ENCODE measurements at places on chromosomes 5 and 9.
A peak's percentile ranks its signal among the peaks of the same experiment; 100 is the strongest.

DNA sequence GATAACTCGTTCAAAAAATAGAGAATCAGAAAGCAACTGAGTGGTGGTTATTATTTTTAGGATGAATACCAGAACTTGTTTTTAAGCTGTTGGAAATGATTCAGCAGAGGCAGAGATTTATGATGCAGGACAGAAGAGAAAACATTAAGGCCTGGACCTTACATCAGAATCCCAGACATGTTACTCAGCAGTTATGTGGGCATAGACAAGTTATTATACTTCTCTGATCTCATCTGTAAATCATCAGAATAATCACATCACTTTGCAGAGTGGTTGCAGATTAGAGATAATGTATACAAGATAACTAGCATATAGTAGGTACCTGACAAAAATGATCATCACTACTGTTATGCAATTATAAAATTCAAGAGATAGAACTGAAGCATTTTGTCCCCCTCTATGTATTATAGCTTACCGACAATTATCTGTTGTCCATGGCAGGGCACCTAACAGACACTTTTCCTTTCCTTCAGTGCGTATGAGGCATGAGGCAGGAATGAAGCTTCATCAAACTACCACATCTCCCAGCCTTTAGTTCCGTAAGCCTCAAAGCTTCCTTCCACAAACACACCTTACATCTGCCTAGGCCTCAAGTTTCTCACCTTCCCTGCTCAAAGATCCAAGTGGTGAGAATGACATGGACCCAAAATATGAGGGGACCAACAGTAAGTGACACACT is 165.9 kb downstream of the DENND1A start:
- DNase-seq: no peak

DNA sequence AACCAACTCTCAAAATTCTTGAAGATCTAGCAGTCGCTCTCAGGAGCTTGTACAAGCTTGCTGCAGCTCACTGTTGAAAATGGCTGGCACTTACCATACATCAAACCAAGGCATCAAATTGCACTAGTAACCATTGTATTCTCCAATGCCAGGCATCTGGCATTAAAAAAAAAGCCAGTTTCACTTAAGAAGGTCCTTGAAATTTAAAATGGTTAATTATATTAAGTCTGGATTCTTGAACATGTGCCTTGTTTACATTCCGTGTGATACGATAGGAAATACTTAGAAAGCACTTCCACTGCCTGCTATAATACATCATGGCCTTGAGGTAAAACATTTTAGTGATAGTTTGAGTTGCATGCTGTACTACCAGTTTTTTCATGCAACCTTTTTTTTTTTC is 300.7 kb downstream of the KDM4C start:
- no peak for DNase-seq

- peak; percentile 43 for DNase-seq
Measured at GRCh38 chr5:170306381-170306831, 8.8 kb upstream of the LCP2 start.

DNA sequence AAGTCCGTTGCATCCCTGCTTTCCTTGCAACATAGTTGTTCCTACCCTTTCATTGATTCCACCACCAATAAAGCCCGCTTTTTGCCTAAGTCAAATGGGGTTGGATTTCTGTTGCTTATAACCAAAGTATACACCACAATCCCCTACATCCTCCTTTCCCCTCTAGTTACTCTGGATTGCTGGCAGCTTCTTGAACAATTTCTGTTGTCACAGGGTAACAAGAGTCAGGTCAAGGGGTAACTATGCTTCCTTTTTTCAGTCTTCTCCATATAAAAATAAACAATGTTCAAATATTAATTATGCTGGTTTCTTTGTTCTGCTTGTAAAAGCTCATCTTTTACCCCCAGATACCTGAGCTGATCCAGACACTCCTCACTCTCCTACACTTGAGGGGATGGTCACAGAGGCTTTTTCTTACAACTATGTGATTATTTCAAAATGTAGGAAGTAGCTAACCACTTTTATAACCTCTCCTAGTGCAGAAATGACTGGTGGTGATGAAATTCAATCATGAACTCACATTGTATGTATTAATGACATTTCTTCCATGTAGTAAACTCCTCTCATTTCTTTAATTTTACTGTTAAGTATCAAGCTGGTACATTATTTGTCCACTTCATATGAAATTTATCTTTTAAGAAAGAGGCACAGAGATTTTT is 136.5 kb downstream of the SNX18 start:
- DNase-seq: no peak

DNA sequence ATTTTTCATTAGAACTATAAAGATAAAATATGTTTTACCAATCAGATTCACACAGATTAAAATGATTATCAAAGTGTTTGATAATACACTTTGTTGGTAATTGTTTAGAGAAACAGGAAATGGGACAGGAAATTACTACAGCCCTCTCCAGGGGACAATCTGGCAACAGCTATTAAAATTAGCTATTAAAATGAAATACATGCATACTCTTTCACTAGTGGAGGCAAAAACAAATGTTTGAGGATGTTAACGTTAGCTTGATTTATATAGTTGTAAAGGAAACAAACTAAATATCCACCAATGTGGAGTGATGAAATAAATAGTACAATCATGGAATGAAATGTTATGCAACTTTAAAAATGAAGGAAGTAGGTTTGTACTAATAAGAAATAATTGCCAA is 53.7 kb downstream of the TARS1 start:
- DNase-seq: peak; percentile 24

GRCh38 chr9:110887276-110887675 is 151.0 kb downstream of the LPAR1 start:
- DNase-seq: no peak

DNA sequence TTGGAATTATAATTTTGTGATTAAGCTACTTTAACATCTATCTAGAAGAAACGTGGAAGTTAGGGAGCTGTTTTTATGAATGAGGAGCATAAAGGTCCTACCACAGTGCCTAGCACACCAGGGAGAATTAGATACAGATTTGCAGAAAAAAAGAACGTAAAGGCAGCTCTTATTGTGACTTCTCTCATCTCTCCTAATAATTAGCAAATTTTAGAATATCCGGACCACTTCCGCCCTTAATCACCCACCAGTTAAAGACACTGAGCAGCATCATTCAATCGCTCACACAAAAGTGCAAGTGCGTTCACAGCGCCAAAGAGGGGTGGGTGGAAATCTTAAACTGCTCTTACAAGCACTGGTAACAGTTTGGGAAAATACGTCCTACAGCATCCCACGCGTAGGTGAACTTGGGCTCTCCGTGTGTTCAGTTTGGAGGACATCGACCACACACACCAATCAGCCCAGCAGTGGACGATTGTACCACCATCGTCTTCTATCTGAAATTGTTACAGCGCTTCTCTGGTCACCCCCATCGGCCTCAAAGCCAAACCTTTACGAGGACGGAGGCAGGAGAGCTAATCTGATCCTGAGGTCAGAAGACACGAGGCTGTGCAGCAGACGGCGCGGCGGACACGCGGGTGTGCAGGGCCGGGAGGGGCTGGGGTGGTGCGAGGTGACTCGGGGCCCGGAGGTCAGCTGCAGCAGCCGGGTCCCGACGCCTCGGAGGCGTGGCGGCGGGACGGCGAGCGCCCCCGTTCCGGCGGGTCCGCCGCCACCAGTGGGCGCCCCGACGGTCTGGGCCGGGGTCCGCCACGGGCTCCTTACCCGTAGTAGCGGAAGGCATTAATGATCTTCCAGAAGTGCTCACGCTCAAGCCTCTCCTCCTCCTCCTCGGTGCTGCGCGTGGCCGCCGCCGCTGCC is 646 bp downstream of the CARNMT1 start:
- no peak for DNase-seq

DNA sequence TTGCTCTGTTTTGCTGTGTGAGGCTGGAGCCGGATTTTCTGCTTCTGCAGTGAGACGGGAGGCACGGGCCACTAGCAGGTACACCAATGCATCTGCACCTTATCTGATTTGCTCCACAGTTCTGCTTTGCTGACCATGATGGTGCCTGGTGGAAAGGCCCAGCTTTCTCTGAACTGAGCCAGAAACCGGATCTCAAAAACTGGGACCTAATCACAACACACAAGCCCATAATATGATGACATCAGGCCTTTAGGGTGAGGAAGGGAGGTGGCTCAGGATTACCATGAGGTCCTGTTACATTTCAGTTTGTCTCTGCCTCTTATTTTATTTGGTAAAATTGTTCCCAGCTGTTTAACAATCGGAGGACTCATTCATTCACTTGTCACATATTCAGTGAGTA is 49.8 kb downstream of the FGF1 start:
- no peak for DNase-seq

DNA sequence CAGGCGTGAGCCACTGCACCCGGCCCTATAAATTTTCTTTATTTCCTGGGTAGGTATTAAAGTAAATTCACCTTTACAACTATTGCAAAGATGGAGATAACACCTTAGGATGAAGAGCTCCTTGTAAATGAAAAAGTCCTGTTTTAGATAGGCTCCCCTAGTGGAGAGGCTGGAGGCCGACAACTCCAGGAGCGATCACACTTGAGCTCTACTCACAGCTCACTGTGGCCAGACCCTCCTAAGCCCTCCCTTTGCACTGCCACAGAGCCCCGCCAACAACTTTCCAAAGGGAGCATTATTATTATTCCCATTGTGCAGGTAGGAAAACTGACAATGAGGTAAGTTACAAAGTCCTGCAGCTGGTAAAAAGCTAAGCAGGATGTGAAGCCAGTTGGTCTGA is 139.1 kb upstream of the ERCC6L2 start:
- DNase-seq: no peak

DNA sequence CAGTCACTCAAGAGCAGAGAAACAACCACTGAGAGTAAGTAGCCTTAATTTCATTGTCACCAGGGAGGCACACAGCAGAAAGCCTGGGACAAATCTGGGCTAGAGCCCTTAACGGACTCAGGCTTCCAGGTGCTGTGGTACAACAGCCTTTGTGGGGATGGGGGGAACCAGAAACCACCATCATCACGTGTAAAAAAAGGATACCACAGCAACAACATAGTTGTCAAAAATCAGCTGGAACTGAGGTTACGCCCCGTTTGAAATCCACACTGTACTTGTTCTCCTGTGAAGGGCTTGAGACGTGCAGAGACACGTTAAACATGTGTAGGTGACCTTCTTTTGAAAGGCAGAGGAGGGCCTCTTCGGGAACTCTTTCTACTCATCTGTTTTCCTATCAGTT is 16.6 kb upstream of the PLPP1 start:
- no peak for DNase-seq

- no peak for DNase-seq
Measured at GRCh38 chr9:2849941-2850340, 6.0 kb upstream of the PUM3 start.

- DNase-seq: no peak
Measured at GRCh38 chr5:73419465-73420390, 28.8 kb downstream of the FOXD1 start.

DNA sequence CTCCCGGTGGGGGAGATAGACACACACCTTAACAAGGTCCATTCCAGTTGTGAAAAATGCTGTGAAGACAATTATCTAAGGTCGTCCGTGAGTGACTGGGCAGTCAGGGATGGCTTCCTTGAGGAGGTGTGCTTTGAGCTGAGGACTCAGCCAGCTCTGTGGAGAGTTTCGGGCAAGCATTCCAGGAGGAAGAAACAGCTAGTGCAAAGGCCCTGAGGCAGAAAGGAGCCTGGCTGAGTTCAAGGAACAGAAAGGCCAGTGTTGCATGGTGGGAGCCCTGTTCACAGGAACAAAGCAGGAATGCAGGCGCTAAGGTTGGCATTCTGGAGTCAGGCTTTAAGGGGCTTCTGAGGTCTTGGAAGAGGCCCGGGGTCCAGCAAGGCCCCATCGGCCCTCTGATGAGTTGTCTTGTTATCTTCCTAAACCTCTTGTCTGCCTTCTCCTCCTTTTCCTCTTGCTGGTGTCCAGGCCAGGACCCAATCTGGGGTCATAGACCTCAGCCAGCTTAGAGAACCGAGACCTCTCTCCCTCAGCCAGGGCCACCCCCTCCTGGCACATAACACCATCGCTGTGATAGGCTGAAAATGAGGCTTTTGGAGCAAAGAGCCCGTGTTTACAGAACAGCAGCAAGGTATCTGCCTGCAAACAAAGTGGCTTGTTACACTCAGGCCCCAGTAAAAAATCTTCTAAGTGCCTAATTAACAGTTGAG is 270.2 kb upstream of the MVB12B start:
- no peak for DNase-seq

GRCh38 chr9:89866701-89867100 is 261.9 kb downstream of the GADD45G start:
- no peak for DNase-seq

GRCh38 chr5:68053202-68053601 is 162.4 kb upstream of the PIK3R1 start:
- no peak for DNase-seq

DNA sequence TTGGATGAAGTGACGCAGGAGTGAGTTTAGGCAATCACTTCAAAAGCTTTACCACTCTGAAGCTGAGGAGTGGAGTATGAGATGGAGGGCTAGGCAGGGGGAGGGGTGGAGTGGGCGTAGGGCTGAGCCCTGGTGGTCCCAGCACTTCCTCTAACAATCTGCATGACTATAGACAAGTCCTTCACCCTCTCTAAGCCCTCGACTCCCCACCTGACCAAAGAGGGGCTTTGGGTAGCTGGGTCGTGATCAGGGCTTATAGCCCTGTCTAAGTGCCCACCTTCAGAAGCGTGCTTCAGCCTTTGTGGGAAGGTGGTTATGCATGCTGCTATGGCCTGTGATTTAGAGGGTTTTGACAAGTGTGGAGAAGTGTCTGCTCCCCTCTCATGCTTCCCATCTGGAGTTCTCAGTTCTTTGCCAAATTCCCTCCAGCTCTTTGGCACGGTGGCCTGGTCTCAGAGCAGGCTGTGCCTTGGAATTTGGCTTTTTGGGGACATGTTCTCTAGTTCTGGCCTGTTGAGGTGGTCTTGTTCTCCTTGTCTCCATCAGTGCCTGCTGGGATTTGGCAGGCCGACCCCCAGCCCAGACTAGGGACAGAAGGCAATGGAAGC is 53.0 kb downstream of the ACTBL2 start:
- DNase-seq: no peak

GRCh38 chr5:168946363-168946762 is 354.6 kb downstream of the SLIT3 start:
- no peak for DNase-seq

- no peak for DNase-seq
Measured at GRCh38 chr9:91038483-91039124, 237.0 kb downstream of the SYK start.

- DNase-seq: no peak
Measured at GRCh38 chr9:91481972-91482371, 58.3 kb upstream of the NFIL3 start.

- DNase-seq: no peak
Measured at GRCh38 chr5:56145511-56145910, 87.6 kb downstream of the ANKRD55 start.

Data from GM04503 (cell line).